ENCODE measurements at places on chromosomes 16 and 17.

DNA sequence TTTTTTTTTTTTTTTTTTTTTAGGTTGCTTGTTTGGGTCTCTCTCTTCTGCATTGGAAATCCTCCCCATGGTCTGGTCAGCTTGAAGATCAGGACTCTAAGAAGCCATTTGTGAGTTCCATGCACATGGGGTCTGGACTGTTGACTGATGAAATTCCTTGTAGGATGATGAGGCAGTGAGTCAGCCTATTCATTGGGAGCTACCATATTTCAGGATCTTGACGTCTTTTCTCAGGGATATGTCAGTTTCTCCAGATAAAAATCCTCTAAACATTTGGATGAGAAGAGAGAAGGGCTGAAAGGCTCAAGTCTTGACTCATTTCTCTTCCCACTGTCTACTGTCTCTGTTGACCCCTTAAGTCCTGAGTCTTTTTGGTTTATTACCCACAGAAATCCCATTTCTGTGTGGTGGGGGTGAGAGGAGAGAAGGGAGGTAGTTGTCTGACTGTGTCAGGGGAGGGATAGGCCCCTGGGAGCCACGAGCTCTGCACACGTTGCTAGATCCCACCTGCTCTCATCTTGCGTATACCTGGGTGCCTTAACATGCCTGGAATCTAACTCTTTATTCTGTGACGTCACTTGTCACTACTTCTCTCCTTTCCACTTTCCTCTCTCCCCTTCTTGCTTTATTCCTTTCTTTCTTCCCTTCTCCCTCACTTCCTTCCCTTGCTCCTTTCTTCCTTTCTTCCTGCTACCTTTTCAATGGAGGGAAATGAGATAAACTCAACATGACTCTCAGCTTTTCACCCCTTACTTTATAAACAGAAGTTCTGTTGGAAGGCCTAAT is 333.1 kb upstream of the XYLT1 start:
- peak; percentile 1 for DNase-seq

DNA sequence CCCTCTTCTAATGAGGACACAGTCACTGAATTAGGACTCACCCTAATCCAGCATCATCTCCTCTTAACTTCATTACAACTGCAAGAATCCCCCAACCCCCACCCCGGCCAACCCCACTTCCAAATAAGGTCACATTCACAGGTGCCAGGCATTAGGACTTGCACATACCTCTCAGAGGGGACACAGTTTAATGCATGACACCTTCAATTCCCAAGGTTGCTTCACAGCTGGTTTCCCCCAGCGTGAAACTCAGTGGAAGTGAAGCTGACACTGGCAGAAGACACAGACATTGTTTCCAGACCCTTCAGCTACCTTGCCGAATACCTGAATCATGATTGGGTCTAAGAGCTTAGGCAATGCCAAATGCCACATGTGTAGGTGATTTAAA is 217.0 kb upstream of the DYNLRB2 start:
- no peak for DNase-seq

DNA sequence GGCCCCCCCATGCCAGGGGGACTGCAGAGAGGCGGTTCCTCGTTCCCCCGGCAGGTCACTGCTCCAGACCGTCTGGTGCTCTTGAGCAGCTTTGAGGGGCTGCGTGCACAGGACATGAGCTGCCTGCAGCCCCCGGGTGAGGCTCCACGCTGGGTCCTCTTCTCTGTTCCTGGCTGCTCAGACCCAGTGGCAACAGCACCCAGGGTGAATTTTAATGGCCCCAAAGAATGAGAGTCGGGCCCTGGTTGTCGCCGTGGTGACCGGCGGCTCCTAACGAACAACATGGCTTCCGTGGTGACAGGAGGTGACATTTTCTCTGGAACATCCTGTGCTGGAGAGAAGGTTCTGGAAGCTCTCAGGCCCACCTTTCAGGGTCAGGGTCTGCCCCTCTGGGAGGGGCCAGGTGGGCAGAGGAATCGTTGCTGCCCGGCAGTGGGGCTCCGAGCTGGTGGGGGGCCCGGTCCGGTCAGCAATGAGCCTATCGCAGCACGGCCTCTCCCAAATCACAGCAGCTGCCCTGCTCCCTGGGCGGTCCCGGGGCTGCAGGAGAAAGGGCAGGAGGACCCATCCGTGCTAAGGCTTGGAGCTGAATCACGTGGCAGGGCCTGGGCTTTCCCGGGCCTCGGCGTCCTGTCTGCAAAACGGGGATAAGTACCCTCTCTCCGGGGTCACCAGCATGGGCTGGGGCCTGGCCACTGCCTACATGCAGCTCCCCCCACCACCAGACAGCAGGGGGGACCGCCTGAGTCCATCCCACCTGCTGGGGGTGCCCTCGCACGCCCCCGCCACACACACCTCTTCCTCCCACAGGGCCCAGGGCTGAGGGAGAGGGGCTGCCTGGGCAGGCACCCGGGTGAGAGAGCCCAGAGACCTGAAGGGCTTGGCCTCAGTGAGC is 3.4 kb upstream of the C1QTNF8 start:
- no peak for DNase-seq

GRCh38 chr16:5025171-5025632 is 8.5 kb downstream of the NAGPA start:
- no peak for DNase-seq

DNA sequence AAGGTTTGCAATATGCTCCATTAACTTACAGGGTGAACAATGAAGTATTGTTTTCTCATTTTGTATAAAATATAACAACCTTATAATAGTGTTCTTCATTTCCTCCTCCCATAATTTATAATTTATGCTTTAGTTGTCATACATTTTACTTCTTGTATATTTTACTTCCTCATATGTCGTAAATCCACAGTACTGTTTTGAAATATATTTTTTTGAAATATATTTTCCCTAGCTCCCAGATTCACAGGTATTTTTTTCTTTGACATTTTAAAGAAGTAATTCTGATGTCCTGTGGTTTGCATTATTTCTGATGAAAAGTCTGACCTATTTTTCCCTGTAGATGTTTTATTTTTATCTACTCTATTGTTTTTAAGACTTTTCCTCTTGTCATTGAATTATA is 52.7 kb downstream of the VMP1 start:
- no peak for DNase-seq

DNA sequence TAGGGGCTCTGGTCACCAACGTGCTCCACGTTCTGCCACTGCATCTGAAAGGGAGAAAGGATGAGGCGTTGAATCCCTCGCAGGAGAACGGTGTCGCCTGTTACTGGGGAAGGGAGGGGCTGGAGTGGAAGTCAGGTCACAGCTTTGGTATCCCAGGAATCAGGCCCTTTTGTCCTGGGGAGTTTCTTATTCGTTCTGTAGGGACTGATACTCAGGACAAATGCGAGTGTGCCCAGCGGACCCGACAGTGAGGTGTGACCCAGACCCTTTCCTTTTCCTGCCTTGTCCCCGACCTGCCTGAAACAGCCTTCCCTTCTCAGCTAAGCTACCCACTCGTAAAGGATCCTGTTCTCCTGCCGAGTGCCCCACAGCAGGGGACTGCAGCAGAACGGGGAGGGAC is 177.5 kb downstream of the VPS53 start:
- no peak for DNase-seq

- no peak for DNase-seq
These were observed 139.0 kb downstream of the CYLD start for GRCh38 chr16:50880926-50881325.

- no peak for DNase-seq
These were observed 21.3 kb upstream of the EMP2 start for GRCh38 chr16:10601444-10602408.

DNA sequence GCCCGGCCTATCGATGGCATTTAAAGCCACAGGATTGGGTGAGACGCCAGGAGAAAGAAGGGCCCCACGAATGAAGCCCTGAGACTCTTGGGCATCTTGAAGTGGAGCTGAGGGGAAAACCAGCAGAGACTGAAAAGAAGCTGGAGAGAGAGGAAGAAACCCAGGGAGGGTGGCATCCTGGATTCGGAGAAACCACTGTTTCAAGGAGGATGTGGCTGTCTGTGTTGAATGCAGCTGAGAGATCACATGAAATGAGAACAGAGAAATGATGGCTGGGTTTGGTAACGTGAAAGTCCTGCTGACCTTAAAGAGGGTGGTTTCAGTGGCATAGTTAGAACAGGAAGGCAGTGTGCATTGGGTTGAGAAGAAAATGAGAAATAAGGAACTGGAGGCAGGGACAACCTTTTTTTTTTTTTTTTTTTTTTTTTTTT is 3.8 kb downstream of the TNFSF12 start:
- no peak for DNase-seq

GRCh38 chr17:6640536-6641246 is at the start of the genes KIAA0753 and TXNDC17:
KIAA0753 (minus strand) TSS chr17:6640711; CDS start chr17:6635103, 5,608 bp downstream.
TXNDC17 (plus strand) TSS chr17:6641060; CDS start chr17:6641083, 23 bp downstream.
- peak; percentile 91 for DNase-seq

- no peak for DNase-seq
These were observed 1.3 kb upstream of the HERPUD1 start for GRCh38 chr16:56930486-56931270.

DNA sequence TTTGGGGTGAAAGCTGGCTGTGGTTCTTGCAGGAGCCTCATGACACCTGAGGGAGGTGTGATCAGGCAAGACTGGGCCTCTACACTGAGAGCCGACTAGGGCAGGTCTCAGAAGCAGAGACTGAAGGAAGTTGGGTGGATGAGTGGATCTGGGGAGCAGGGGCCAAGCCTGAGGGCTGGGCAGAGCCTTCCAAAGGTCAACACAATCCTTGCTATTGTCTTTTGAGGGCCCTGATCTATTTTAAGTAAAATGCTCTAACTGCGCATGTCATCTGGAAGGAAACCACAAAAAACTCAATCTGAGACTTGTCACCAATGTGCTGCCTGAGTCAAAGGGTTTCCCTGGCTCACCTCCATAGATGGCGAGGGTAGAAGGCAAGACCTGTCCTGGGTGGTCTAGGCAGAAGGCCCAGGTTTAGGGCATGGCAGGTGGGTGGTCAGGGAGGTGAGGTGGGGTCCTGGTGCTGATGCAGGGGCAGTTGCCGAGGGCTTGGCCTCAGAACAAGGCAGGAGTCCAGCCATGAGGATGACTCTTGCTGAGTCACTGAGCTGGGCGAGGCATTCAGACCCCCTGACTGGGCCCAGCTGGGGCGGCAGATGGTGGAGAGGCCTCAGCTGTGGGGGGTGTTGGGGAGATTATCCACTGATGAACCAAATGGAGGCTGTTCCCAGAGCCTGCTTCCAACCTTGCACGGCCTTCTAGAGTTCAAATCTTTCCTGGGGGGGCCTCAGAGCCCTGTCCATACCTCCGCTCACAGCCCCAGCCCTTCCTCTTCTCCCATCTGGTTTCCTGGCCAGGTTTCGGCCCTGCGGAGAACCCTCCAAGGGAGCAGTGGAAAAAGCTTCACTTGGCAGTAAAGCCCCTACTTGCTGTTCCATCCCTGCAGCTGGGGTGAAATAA is 5.1 kb downstream of the MVP start:
- no peak for DNase-seq

GRCh38 chr16:27972500-27972899 is 91.0 kb downstream of the GSG1L start:
- DNase-seq: peak; percentile 70

- no peak for DNase-seq
These were observed 10.2 kb downstream of the FOXF1 start for GRCh38 chr16:86520317-86521210.

DNA sequence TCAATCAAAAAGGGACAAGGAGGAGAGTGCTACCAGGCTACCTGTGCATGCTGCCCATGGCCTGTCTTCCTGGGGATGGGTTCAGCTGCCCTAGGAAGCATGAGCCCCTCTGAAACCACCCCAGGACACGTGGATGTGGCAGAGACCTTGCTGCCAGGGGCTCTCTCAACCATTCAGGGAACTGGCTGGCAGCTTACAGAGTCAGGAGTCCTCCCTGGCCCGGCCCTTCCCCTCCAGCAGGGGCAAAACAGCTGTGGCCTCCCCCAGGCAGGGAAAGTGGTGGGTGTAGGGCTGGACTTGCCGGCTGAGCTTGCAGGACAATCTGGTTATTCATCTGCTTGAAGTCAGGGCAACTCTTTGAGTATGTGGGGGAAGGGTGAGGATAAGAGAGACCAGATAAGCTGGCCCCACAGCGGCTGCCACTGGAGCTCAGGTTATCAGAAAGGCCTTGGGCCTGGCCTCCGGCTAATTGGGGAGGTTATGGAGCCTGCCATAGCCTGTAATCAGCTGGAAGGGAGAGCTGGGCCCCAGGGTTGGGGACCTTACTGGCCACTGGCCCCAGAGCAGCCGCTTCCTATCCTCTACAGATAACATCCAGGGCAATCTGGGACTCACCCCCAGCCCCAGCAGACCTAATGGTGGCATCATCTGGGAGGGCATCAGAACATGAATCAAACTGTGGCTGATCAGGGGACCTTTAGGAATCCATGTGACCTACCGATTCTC is 5.6 kb upstream of the TBX2 start:
- DNase-seq: no peak

DNA sequence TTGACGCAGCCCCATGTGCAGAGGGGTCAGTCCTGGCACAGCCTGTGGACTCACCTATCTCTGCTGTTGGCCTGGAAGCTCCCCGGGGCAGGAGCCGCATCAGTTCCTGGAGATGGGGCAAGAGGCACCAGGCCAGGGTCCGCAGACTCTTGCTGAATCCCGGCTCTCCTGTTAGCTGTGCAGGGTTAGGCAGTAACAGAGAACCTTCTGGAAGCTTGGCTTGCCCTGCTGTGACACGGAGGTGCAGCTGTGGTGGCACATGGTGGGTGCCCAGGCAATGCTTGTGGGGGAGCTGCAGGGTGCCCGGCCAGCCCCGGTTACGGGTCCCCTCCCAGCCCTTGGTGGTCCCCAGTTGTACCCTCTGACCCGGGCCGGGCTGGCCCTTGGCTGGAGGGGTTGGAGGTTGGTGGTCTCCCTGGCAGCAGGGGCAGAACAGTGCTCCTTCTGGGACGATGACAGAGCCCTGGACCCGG is 26.0 kb upstream of the ZNF469 start:
- DNase-seq: no peak

DNA sequence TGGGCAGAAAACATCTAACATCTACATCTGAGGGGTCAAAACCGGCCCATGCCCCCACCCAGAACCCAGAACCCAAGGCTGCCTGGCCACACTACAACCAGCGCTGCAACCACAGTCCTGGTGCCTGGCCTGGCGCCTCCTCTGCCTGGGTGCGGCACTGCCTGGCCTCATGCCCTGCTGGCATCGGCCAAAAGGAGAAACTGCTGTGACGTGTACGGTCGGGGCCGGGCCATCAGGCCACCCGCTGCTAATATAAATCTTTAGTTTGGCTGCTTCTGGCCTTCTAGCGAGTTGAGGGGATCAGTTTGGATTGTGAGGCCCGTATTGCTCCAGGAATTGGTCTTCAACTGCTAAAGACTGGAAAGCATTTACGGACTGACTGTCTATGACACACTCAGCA is 22.8 kb downstream of the TMEM204 start:
- no peak for DNase-seq

- DNase-seq: no peak
These were observed 81.7 kb downstream of the MRM3 start for GRCh38 chr17:863880-864279.

GRCh38 chr16:67967958-67968399 is 458 bp downstream of the SLC12A4 start:
- no peak for DNase-seq

GRCh38 chr16:70713342-70713741 is 27.5 kb upstream of the MTSS2 start:
- no peak for DNase-seq

GRCh38 chr16:83059237-83059636 is 432.5 kb downstream of the CDH13 start:
- DNase-seq: no peak

Data from HTR-8/SVneo (cell line).